ENCODE measurements at places on chromosomes 7 and 10. TPM values are rescaled to one million over a fixed set of nuclear protein-coding genes. Genes with fewer than 3 reads are reported as not detected.

SLC26A3 gene
- total RNA-seq, result not detected

ANKRD61 gene
- total RNA-seq, result not detected

RASA4B gene
- total RNA-seq, result 0.85 TPM

HOXA11 gene
- 1.7 TPM for total RNA-seq

CTAGE4 gene
- total RNA-seq, result 17.4 TPM

CDH23 gene
- total RNA-seq, result not detected

CYP26C1 gene
- total RNA-seq, result 0.65 TPM

PDK4 gene
- total RNA-seq, result 1.9 TPM

CDC14C gene
- 0.05 TPM for total RNA-seq

ANKRD22 gene
- total RNA-seq, result 0.05 TPM

DENND11 gene
- total RNA-seq, result 17.6 TPM

PCDH15 gene
- not detected for total RNA-seq

DKK1 gene
- total RNA-seq, result 2.7 TPM

SYT15B gene
- total RNA-seq, result 0.52 TPM

ADAM22 gene
- 1.2 TPM for total RNA-seq

COL28A1 gene
- 0.87 TPM for total RNA-seq

DYNC1I1 gene
- total RNA-seq, result 0.52 TPM

TUBB8 gene
- total RNA-seq, result not detected

FAM3C gene
- 92.6 TPM for total RNA-seq

CPED1 gene
- total RNA-seq, result 0.52 TPM

SCIN gene
- 113 TPM for total RNA-seq

All from renal cortical epithelial cell (primary cell).